Activated gamma-delta T cell (primary cell): ENCODE measurements at places on chromosomes 6 and 20.

DNA sequence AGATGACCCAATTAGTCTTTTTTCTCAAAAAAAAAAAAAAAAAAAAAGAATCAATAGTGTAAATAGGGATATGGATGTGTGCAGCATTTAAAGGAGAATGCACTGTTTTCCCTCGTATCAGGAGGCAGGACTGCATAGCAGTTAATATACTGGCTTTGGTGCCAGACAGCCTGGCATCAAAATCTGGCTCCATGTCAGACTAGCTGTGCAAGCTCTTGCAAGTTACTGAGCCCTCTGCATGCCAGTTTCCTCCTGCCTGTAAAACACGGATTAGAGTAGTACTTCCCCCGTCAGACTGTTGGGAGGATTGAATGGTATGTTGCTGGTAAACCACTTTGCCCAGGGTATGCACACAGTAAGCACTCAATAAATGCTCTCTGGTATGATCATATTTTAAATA, 594.2 kb upstream of the CHD6 start:
- no peak for DNase-seq

DNA sequence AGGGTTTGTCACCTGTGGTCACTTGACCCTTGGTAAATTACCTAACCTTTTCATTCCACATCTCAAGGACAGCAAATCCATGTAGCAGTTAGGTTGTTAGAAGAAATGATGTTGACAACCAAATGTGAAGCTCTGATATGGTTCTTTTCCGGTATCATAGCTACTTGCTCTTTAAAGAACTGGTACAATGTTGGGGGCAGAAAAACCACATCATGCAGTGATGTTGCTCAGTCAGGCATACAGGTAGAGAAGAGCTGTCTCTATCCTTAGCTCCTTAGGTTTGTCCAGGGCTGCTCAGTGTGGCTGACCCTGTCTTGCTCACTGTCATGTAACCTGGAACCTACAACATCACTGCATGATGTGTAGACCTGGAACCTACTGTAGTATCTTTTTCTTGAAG, 135.5 kb downstream of the LRRC1 start:
- DNase-seq: no peak

- DNase-seq: no peak
These were observed at the start of gene SYCP2L for GRCh38 chr6:10886691-10887502. TSS of gene SYCP2L (plus strand) at chr6:10887052. CDS start at chr6:10887127, 75 bp downstream.

- no peak for DNase-seq
These were observed 12.5 kb downstream of the PLCB1 start for GRCh38 chr20:8144282-8145245.

DNA sequence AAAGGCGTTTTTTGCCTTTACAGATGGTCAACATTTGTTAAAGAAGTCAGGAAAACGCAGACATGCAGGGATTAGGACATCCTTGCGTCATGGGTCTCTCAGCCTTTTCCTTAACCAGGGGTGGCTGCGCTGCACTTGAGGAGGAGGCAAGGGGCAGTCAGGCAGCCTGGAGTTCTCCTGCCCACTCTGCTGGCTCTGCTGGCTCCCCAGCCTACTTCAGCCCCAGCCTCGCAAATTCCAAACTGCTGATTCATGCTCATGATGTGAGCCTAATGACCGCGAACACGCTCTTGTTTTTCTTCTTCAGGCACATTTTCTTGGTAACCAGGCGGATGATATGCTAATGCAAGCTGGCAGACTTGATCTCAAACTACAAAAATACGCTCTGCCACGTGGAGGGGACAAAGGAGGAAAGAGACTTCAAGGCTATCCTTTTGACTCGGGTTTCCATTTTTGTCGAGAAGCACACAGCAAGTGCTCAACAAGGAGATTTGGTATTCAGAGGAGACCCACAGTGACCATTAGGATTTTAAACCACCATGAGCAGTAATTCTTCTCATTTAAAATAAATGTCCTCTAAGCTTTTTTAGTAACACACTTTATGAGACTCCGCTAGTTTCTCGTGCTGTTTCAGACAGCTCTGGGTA, 290.3 kb upstream of the STXBP5 start:
- no peak for DNase-seq

- DNase-seq: no peak
These were observed 41.8 kb upstream of the DOK5 start for GRCh38 chr20:54433636-54434035.

GRCh38 chr6:40125680-40126394, 191.6 kb upstream of the MOCS1 start:
- no peak for DNase-seq

DNA sequence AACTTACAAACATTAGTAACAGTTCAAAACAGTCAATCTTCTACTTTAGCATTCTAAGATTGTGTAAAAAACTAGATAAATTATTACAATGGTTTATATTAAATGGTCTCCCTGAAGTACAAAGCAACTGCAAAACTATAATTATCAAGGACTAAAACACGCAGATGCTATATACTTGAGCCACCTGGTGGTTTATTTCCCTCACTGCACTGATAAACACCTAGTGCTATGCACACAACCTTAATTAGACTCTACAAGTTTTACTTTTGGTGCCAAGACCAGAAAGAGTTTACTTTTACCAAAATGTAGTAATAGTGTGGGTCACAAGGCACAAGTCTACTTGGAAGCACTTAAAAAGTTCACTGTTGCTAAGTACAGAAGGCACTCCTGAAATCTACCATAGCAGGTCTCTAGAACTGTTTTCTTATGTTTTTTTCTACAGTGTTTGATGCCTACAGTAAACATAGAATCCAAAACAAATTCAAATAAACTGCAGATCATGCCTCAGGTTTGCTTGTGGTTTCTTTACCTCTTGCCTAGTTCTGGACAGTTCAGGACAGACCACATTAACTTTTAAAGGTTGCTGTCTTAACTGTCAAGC, 49.2 kb downstream of the GMDS start:
- DNase-seq: no peak

GRCh38 chr20:8132484-8133309, 631 bp downstream of the PLCB1 start:
- no peak for DNase-seq

GRCh38 chr6:75052491-75052890, 153.4 kb downstream of the COL12A1 start:
- DNase-seq: no peak

DNA sequence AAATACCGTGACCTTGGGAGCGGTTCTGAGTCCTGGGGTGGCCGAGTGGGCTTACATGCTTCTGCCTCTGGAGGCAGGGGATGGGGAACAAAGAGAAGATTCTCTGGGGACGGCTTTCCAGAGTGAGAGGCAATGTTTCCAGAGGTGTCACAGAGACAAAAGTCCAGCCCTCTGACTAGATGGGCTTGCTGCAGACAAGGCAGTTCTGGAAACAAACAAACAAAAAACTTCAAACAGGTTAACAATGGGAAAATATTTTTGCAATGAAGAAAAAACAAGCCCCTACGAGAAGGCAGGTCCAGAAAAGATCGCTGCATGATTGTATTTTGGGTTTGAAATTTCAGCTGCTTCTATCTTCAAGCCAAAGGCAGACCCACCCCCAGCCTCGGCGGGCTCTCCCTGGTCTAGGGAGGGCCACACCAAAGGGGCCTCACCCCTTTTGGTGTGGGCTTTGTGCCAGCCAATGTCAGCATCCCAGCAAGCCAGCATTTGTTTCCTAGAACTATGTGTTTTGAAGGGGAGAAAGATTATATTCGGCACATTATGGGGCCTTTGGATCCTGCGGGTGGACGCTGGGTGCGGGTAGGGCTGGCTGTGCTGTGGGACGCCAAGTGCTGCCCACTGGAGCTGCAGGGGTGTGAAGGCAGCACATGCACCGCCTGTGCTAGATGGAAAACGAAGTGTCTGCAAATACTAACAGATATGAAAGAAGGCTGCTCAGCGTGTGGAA, 42.9 kb downstream of the RIOK1 start:
- no peak for DNase-seq

DNA sequence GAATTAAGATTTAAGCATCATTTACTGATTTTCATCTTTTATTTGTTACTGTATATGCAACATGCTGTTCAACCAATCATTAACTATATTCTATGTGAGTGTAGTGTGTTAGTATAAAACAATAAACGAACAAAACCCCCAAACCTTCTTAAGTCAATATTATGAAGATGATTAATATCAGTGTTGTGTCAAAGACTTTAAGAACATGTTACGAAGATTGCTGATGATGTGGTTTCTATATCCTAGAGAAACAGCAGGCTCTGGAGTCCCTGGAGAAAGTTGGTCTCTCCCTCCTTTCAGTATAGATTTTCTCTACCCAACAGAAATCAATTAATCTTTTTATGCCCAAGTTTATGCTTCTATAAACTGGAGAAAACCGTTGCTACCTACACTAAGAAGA, 393.8 kb upstream of the HSF2 start:
- DNase-seq: no peak

- DNase-seq: no peak
These were observed 103.2 kb upstream of the PRDM1 start for GRCh38 chr6:105982761-105983540.

- no peak for DNase-seq
These were observed 64.3 kb downstream of the CDH22 start for GRCh38 chr20:46243707-46244628.

- no peak for DNase-seq
These were observed 233.5 kb downstream of the TMEM242 start for GRCh38 chr6:157089851-157090250.

- peak; percentile 35 for DNase-seq
These were observed 417 bp upstream of the PXDC1 start for GRCh38 chr6:3751730-3752530.

DNA sequence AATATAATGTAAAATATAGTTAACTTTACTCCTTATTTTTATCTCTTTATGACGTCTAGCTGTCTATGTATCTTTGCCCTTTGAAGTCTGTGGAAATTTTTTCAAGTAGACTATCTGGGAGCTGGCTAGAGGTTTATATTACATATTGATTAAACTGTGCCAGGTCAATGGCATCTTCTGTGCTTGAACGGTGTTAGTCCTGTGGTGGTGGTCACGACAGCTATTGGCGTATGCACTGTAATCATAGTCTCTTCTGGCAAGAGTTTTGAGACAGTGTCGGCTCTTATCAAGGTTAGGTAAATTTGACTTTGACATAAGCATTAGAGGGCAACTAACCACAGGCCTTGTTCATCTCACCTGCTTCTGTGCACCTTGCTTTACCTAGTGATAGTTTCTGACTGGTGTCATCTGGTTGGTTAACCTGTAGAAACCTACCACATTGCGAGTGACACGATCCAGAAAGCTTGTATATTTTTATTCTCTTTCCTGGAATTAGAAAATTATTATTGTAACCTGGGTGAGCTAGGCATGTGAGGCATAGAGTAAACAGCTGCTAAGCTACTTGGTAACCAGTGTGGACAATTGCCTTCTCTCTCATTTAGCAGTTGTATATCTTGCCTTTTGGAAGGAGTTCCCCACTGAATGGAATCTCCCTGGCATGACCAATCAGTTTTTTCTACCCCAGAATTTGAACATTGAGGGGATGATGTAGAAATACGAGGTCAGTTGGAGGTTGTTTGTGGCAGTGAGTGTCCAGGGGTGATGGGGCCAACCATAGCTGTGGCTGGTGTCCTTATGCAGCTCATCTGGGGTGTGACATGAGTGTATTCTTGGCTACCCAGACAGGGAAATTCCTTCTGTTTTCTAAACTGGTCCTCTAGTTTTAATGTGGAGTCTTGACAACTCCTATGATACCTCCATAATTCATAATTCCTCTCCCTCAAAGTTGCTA, 45.9 kb downstream of the SH3BGRL2 start:
- no peak for DNase-seq

DNA sequence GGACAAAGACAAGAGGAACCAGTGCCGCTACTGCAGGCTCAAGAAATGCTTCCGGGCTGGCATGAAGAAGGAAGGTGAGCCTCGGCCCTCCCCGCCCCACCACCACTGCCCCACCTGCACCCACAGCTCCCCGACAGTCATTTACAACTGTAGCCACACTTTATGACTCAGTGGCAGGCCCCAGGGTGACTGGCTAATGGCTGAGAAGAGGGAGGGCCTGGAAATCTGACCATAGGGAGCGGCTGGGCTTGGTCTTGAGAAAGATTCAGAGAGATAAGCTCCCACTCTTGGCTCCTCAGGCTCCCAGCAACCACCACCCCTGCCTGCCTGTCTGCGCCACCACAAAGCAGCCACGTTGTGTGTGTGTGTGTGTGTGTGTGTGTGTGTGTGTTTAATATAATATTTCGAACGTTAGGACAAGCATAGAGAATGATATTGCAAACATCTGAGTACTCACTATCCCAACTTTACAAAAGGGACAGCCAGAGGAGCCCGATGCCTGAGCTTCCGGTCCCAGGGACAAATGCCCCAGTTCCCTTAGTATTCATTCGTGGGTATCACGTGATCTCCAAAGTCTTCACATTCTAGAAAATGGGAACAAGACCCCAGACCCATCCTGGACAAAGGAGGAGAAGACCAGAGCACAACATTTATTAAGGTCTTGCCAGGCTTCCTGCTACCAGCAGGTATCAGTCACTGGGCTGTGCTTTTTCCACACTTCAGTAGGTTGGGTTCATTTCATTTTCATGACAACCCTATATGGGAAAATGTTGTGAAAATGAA, 52.1 kb downstream of the HNF4A start:
- DNase-seq: no peak

- DNase-seq: no peak
These were observed 9.9 kb downstream of the BLOC1S5 start for GRCh38 chr6:8054276-8054675.

GRCh38 chr6:131023834-131024504, 39.1 kb downstream of the EPB41L2 start:
- no peak for DNase-seq

GRCh38 chr6:167164261-167164660, 6.5 kb upstream of the GPR31 start:
- DNase-seq: no peak

DNA sequence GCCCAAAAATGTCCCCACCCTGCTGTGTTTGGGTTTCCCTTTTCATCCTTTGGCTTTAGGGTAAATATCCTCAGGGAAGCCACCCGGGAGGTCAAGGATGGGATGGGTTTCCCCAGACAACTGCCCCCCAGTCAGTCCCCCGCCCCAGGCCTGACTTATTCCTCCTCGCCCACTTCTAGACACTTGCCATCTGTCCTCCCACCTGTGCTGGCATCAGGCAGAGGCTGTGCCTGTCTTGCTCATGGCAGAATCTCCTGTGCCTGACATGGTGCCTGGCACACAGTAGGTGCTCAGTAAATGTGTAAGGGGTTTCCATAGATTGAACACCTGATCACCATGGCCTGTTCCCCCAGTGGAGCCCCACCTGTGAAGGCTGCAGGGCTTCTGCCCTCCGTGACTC, 141.8 kb downstream of the PHACTR3 start:
- DNase-seq: no peak

DNA sequence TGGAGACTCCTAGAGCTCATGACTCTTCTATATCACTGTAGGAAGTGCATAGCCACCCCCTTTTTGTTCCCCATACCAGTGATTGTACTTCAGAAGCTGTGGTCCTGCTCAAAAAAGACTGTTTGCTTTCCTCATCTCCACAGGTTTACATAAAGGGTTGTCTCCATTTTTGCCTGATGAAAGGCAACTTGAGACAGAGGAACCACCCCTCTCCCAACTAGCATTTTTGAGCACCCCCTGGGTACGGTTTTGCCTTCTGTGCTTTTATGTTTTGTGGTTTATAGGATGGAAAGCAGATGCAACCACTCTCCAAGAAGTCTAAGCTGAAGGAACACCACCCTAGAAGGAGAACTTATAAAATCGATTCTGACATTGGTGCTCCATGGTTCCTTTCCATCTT, 127.7 kb upstream of the SUPT3H start:
- no peak for DNase-seq

- DNase-seq: no peak
These were observed 1.3 kb downstream of the GCLC start for GRCh38 chr6:53543359-53544216.
